Fibroblast of skin of left quadriceps (primary cell): ENCODE measurements at places on chromosomes 4 and X.

- DNase-seq = no peak
Observed at GRCh38 chrX:14303891-14304290, 225.4 kb upstream of the GLRA2 start.

GRCh38 chr4:128155231-128155855 lies 94.2 kb downstream of the LARP1B start:
- DNase-seq = no peak

GRCh38 chr4:38180456-38180855 lies 220.3 kb downstream of the PTTG2 start:
- DNase-seq = no peak

GRCh38 chr4:176034499-176034898 lies 31.1 kb upstream of the WDR17 start:
- DNase-seq = peak; percentile 34

GRCh38 chr4:15653864-15654592 lies 1.1 kb downstream of the FBXL5 start:
- DNase-seq = no peak

DNA sequence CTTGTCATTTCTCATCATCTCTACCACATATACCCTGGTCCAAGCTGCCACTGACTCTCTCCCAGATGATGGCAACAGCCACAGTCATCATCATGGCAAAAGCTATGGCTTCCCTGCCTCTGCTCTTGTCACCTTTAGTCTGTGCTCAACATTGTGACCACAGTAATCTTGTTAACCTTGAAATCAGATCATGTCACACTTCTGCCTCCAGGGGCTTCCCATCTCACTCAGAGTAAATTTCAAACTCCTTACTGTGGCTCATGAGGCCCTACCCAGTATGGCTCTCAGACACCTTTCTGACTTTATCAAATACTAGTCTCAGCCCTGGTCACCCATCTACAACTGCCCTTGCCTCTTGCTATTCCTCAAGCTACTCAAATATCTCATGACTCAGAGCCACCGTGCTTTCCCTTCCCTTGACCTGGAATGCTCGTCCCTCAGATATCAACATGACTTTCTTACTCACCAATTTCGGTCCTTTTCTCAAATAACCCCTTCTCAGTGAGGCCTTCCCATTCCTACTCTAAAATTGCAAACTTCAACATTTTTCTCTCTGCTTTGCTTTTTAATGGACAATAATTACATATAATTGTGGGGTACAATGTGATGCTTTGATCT lies 41.1 kb upstream of the STIM2 start:
- DNase-seq = no peak

- DNase-seq = no peak
Observed at GRCh38 chrX:98029861-98030260, 1146.2 kb downstream of the RPA4 start.
